NCI-H526 treated with DMSO at 0.1 percent for 48 hours (cell line): ENCODE measurements at places on chromosomes 5 and 9.

DNA sequence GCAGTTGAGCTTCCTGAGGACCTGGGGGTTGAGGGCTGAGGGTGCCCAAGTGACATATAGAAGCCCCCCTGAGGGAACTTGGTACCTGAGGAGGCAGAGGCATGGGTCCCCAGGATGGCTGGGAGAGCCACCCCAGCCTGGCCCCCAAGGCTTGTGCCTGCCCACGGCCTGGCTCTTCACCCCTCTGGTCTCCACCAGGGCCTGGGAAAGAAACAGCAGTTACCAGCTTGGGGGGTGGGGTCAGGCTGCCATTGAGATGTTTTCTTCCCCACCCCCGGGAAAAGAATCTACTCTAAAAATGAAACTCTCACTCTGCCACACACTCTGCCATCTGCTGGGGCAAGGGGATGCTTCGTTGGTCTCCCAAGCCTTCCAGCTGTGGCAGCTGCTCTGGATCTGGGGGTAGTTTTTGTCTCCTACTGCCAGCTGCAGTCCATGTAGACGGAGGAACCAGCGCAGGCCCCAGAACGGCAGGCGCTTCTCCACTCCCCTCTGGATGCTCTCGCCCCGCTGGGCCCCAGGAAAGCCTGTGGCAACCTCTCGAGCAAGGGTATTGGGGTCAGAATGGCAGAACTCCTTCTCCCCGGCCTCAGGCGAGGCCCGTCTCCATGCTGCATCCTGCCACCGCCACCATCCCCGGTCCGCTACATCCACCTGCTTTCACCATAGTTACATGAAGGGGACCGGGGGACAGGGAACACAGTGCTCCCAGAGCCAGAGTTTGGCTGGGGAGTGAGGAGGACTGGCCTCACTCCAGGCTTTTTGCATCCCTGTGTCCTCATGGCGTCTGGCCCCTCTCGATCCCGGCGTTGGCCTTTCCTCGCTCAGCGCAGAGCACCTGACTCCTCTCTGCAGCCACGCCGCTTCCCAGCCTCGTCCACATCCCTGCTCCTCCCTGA, 123.5 kb downstream of the DAB2IP start:
- DNase-seq: no peak

DNA sequence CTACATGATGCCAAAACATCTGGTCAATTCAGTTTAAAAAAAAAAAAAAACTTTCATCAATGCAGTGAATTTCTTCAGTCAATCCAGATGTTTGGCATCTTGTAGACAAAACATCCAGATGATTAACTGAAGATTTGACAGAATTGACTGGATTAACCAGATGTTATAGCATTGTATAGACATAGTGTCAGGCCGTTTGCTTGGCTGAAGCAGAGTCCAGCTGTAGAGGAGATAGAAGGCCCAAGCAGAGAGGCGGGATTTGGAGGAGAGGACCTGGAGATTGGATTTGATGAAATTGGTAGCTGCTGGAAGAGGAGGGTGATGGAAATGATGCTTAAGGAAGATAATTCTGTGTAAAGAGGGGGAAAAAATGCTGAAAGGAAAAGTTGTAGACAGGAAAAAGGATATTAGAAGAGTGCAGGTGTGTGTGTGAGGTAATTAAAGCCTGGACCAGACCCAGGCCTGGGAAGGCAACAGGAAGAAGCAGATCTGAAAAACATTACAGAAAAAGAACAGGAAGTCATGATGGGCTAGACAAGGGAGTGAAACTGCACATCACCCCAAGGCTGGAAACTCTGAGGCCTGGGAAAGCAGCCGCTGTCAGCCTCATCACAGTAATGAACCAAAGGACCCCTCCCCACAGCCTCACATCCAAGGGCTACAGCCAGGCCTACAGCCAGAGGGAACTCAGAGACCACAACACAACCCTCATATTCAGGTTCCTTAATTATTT, 258.3 kb downstream of the CWC27 start:
- no peak for DNase-seq

DNA sequence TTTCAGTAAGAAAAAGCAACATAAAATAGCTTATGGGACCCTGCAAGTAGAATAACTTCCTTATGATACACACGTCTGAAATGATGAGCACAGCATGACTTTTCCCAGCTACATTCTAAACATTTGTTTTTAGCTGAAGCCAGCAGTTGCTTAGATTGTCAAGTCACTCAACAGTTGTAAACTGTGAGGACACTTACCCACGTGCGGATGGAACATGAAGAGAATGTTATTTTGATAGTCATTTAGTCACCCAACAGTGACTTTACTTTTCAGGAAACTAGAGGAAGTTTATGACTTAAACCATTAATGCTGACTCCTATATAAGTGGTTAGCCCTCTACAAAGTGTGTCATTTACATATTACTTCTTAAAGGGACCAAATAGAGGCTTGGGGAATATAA, 3.0 kb downstream of the HACD4 start:
- no peak for DNase-seq

DNA sequence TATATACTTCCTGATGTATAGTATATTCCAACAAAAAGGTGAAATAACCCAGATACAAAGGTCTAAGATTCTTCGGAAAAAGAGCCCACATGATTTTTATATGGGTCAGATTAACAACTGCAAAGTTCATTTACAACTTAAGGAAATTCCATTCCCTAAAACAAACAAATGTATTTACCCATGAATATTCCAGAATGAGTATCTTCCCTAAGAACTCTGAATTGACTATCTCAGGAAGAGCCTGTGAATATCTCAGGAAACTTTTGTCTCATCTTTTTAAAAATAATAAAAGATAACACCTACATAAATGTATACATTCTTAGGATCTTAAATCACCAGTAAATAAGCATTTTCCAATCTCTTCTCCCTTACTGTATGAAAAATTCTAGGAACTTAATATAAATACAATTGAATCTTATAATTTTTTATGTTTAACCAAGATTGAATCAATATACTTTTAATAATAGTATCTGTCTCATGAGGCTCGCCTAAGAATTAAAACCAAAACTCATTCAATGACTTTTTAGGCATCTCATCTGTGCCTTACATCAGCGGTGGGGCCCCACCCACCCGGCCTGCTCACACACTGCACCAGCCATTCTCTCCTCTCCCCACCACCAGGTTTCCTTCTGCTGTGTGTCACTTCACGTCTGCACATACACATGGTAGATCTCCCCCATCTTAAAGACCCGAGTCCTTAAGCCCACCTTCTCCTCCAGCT, 78.1 kb downstream of the RAPGEF1 start:
- DNase-seq: peak; percentile 8

GRCh38 chr9:134800791-134801339, 79.7 kb upstream of the FCN2 start:
- no peak for DNase-seq

- peak; percentile 74 for DNase-seq
Measured at GRCh38 chr9:77177143-77177893, at the start of gene VPS13A. TSS of gene VPS13A (plus strand) at chr9:77177534. CDS start at chr9:77177705, 171 bp downstream.

- no peak for DNase-seq
Measured at GRCh38 chr9:6382681-6383080, 30.3 kb upstream of the UHRF2 start.

- DNase-seq: no peak
Measured at GRCh38 chr5:59038798-59039295, 456.0 kb downstream of the RAB3C start.

DNA sequence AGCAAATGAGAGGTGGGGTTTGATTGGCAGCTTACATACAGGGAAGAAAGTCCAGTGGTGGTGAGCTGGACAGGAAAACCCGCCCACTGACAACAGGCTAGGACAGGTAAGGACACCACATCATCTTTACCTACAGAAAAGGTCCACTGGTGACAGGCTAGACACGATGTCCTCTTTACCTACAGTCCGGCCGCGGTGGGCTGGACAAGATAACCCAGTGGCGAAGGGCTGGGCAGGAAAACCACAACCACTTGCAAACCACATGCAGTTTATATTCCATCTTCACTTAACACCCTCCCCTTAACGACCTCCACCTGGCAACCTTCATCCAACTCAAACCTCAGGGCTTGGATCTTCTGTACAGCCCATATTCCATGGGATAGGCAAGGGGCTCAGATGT, 5.0 kb upstream of the NIPAL4 start:
- DNase-seq: no peak

- no peak for DNase-seq
Measured at GRCh38 chr5:133876266-133876665, 92.2 kb downstream of the C5orf15 start.

DNA sequence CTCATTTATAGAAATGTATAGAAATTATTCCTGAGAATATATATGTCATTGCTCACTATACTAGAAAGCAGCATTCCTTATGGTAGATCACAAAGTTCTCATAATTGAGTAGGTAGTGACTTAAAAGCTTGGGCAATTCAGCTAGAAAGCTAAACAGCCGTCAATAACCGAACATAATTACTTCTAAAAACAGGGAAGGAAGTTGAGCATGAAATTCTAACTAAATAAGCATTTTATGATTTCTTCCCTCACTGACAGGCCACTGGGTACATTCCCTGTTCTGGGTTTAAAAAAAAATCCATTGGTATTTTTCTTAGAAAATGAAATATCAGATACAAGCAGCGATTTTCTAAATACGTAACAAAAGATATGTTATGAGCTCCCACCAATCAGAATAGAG, 91.1 kb upstream of the DAB2 start:
- no peak for DNase-seq

DNA sequence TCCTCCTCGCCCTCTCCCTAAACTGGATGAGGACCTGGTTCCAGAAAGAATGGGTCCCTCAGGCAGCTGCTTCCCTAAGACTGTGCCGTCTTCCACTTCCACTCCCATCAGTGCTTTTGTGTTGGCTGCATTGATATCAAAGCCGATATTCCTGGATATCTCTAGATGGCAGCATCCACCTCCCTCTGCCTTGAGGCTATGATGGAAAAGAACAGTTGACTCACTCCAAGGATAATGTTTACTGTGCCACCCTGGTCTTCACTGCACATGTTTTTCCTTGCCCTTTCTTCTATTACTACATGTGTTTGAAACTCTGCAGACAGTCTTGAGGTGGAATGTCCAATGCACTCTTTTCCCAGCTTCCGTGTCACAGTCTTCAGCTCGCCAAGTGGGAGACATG, 211.6 kb downstream of the MAST4 start:
- peak; percentile 26 for DNase-seq

GRCh38 chr5:60540856-60541805, 158.8 kb downstream of the DEPDC1B start:
- no peak for DNase-seq

DNA sequence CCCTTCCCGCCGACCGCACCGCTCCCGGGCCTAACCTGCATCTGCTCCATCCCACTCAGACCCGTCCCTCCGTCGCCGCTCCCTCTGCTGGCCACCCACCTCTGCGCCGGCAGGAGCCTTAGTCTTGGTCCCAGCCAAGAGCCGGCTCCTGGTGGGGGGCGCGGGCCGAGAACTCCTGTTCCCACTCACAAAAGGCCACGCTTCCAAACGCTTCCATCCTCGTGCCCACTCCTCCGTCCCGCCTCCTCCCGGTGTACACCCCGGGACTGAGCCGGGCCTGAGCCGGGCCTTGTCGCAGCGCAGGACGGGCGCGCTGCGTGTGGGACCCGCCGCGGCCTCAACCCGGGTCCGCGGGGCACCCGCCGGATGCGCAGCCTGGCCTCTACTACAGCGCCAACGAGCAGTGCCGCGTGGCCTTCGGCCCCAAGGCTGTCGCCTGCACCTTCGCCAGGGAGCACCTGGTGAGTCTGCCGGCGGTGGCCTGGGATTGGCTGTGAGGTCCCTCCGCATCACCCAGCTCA, 7.5 kb downstream of the ADAMTS13 start:
- DNase-seq: no peak

- no peak for DNase-seq
Measured at GRCh38 chr9:94148419-94148818, 64.2 kb downstream of the PTPDC1 start.

DNA sequence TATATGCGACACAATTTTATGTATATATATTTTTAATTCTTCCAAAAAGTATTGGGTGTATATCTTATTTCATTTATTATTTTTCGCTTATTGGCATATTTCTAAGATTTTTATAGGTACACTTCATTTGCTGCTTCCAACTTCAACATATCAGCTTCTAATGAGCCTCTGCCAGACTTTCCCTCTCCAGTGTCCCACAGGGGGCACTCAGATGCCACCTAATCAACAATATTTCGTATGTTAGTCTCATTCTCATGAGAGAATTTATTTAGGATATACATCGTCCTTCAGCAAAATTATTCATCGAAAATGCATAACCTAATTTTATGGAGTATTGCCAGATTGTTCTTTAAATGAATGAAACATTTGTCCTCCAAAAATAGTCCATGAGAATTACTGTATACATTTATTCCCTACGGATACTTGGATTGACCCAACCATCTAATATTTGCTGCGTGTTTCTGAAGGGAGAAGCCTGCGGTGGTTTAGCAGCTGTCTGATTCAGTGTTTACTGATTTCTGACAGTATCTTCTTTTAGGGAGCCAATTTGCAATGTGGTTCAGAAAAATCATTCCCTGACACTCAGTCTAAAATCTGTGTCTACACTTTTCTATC, 100.6 kb upstream of the SELENOP start:
- DNase-seq: peak; percentile 15

GRCh38 chr5:116380621-116381020, 194.0 kb downstream of the SEMA6A start:
- no peak for DNase-seq

DNA sequence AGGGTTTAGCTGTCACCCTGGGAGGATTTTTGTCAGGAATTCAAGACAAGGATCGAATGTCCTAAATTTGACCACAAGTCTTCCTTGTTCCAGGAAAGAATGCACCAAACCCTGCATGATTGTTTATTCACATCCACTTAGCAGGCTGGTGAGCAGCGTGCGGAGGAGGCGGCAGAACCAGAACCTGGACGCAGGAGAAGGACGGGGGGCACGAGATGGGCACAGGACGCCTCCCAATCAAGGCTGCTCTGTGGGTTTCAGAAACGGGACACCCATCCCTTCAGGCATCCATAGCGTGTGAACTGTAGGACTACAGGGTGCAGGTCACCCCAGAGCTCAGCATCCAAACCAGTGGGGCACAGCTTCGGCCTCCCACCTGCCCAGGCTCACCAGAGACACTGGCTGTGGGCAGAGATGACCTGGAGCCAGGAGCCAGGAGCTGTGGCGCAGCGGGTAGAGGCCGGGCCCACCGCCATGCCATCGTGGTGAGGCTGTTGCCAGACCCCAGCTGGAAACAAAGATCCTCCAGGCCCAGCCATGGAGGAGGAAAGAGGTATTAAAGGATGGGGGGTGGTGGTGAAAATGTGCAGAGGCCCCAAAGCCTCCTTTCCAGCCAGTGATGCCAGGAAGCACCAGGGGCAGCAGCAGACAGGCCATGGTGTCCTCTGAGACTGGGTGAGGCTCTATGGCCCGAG, 32.3 kb upstream of the ADAMTS2 start:
- no peak for DNase-seq

DNA sequence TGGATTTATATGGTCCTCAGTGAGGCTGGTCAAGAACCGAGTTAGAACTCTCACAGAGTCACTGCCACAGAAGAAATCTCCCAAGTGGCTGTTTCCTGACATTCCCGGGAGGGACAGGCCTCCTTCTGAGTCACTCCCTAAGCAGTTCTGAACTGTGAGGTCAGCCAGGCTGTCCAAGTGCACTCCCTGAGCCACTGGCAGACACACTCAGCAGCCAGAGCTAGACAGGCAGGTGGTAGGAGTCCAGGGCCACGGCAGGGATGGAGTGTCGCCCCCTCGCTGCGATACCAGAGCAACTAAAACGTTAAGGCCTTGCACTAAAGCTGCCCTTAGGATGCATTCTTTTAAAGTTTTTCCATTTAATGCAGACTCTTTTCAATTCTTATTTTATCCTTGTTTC, 3.4 kb downstream of the IL4 start:
- DNase-seq: no peak

- no peak for DNase-seq
Measured at GRCh38 chr5:148909766-148910165, 83.4 kb downstream of the ADRB2 start.

GRCh38 chr5:117143406-117143805, 568.8 kb upstream of the SEMA6A start:
- DNase-seq: no peak

- DNase-seq: no peak
Measured at GRCh38 chr9:128627906-128628305, 28.7 kb downstream of the DYNC2I2 start.
